MV-4-11 (cell line): ENCODE measurements at places on chromosomes 4 and X.
A peak's percentile ranks its signal among the peaks of the same experiment; 100 is the strongest.

GRCh38 chrX:152735860-152736511, 2.4 kb downstream of the MAGEA12 start:
- no peak for DNase-seq

DNA sequence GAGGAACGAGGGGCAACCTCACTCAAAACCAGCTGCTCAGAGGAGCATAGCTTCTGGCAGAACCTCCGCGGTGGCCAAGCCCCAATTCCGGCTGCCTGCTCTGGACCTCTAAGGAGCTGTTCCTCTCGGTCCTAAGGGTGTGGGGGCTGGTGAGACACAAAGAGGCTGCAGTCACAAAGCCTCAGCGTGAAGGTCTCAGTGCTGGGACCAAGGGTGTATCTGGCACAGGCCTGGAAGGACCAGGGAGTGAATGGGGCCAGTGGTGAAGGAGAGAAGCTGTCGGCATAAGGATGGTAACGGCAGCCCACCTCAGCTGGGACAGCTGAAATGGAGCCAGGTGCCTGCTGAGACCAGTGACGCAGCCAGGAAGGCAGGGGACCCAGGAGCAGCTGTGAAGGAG, 5.3 kb downstream of the PDE6B start:
- DNase-seq, result no peak

- DNase-seq, result no peak
Observed at GRCh38 chr4:5928844-5929420, 36.0 kb upstream of the CRMP1 start.

GRCh38 chr4:75087865-75088264, 154.9 kb downstream of the PARM1 start:
- DNase-seq, result no peak

DNA sequence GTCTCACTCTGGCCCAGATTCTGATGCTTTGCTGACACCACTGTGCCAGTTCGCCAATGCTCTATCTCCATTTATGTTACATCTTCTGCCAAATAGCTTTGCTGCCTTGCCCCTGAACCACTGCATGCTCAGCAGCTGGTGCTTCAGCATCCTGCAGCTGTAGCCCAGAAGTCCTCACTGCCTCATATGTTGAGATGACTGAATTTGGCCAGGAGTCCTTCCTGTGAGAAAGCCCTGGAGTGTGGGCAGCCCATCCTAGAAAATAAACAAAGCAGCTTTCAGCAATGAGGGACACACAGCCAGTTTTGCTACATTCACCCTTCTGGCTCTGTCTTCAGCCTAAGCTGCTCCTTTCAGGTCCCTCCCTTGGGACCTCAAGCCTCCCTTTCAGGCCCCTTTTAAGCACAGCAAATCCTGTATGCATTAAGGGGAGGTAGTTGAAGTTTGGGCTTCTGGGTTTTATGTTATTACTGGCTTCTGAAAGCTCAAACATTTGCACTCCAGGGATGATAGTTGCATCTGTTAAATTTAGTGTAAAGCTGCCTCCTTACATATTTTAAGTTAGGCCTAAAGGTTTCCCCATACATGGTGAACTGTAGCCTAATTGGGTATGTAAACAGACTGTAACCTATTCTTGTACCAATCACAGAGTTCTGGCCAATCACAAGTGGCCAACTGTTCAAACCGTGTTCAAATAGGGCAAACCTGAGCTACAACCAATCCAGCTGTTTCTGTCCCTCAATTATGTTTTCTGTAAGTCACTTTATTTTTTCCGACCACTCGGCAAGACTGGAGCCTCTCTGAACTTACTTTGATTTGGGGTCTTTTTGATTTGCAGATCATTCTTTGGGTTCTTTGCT, 2.1 kb upstream of the TMEM165 start:
- DNase-seq, result no peak

DNA sequence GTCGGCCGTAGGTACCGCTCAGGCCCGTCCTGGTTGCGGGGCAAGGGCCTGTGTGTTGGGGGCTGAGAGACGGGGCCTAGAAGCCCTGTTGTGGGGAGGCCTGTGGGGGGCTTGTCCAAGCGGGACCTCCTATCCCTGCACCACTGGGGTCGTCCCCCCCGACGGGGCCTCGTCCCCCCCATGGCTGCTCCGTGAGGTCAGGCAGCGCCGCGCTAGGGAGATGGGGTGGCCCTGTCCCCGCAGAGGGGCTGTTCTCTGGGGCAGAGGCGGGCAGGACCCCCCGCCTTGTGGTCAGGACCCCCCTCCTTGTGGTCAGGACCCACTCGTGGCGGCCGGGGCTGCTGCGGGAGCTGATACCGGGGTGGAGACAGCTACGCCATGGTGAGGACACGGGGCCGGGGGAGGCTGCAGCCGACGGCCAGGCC, 12.1 kb upstream of the GTPBP6 start:
- no peak for DNase-seq

DNA sequence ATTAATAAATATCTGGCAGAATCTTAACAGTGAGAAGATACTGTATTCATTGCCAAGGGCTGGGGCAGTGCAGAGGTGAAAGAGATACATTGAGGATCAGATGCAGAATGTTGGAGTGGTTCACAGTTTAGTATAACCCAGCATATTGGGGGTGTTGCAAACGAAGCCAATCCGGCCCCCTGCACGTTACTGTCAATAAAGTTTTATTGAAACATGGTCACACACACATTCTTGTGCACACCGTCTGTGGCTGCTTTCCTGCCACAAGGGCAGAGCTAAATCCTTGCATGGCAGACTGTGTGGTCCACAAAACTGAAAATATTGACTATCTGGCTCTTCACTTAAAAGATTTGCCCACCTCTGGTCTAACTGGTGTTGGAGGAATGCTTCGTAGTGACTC, 119.7 kb downstream of the SHOX start:
- DNase-seq, result no peak

GRCh38 chr4:55079451-55080173, 45.8 kb downstream of the KDR start:
- DNase-seq, result no peak

DNA sequence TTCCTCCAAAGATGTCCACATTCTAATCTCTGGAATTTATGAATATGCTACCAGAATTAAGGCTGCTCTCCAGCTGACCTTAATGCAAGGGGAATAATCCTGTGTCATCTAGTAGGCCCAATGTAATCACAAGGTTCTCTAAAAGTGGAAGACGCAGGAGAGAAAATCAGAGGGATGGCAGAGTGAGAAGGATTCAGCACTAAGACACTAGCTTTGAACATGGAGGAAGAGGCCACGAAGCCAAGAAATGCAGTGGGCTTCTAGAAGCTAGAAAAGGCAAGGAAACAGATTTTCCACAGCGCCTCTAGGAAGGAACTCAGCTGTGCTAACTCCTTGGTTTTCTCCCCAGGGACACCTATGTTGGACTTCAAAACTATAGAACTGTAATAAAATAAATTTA, 240.7 kb upstream of the TRAM1L1 start:
- DNase-seq, result no peak

GRCh38 chrX:136047969-136048368, 62.7 kb downstream of the SLC9A6 start:
- no peak for DNase-seq

GRCh38 chr4:102623622-102624021, 122.5 kb downstream of the NFKB1 start:
- no peak for DNase-seq

- DNase-seq, result peak; percentile 25
Observed at GRCh38 chrX:47264483-47265173, 31.8 kb downstream of the USP11 start.

- DNase-seq, result peak; percentile 36
Observed at GRCh38 chrX:134599184-134599914, 58.9 kb downstream of the PLAC1 start.

DNA sequence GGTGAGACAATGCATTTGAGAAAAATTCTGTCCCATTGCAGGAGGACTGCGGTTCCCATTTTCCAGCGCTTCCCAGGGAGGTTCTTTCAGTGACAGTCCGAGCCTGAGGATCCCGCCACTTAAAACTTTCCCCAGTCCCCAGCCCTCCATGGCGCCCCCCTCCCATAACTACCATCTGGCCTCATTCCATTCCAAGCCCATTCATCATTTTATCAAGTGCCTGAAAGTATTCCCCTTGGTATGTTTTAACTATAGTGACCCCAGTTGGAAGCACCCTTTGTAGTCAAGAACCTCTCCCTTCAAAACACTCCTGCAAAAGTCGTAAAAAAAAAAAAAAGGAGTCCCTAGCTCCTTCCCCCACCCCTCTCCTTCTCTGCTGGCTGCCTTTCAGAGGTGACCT, 1.2 kb downstream of the RASL11B start:
- no peak for DNase-seq

GRCh38 chrX:148214786-148215185, 233.6 kb downstream of the FMR1NB start:
- no peak for DNase-seq
